ENCODE measurements at places on chromosomes 3 and 15. TPM values are rescaled to one million over a fixed set of nuclear protein-coding genes. Genes with fewer than 3 reads are reported as not detected.

The C3orf49 gene
- total RNA-seq, result not detected

The KY gene
- total RNA-seq, result not detected

The ATP10A gene
- 28.5 TPM for total RNA-seq

The GRM2 gene
- total RNA-seq, result not detected

The SNRPA1 gene
- 9.5 TPM for total RNA-seq

The CEP19 gene
- total RNA-seq, result 0.81 TPM

The FOXB1 gene
- total RNA-seq, result not detected

The GCSAM gene
- total RNA-seq, result not detected

The TEX9 gene
- 1.6 TPM for total RNA-seq

The TMEM108 gene
- 2.4 TPM for total RNA-seq

The FRMD4B gene
- total RNA-seq, result 28.4 TPM

The RAB6B gene
- 3.3 TPM for total RNA-seq

The SENP5 gene
- total RNA-seq, result 18.9 TPM

The TPRG1 gene
- total RNA-seq, result not detected

The NR2C2 gene
- total RNA-seq, result 16.0 TPM

The SLC9A9 gene
- total RNA-seq, result 1.4 TPM

The MAPK6 gene
- total RNA-seq, result 31.8 TPM

The SPATA12 gene
- total RNA-seq, result 0.13 TPM

The SRGAP3 gene
- 0.33 TPM for total RNA-seq

The CCNDBP1 gene
- 56.4 TPM for total RNA-seq

The B3GALNT1 gene
- total RNA-seq, result 19.1 TPM

The INSYN1 gene
- total RNA-seq, result 3.8 TPM

The ARHGEF3 gene
- 11.9 TPM for total RNA-seq

The SCAMP5 gene
- total RNA-seq, result 11.5 TPM

The CKMT1A gene
- not detected for total RNA-seq

The LEKR1 gene
- total RNA-seq, result 0.38 TPM

The CYP8B1 gene
- total RNA-seq, result not detected

The IL17RE gene
- 4.6 TPM for total RNA-seq

The ROPN1 gene
- not detected for total RNA-seq

The ACKR2 gene
- total RNA-seq, result 0.89 TPM

The KNG1 gene
- total RNA-seq, result not detected

The TAGLN3 gene
- total RNA-seq, result 11.9 TPM
